Urinary bladder (tissue), 4 donors: ENCODE measurements at places on chromosomes 2 and 18. TPM values are rescaled to one million over a fixed set of nuclear protein-coding genes. Genes with fewer than 3 reads are reported as not detected.

Gene CHST10
- polyA plus RNA-seq = 10.3 TPM

Gene G6PC2
- not detected for polyA plus RNA-seq

Gene TMSB10
- polyA plus RNA-seq = 1,628 TPM

Gene GPR75
- polyA plus RNA-seq = 0.81 TPM

Gene LIMS4
- polyA plus RNA-seq = 2.8 TPM

Gene PCARE
- polyA plus RNA-seq = 0.25 TPM

Gene RIT2
- 0.65 TPM for polyA plus RNA-seq

Gene FER1L5
- 0.01 TPM for polyA plus RNA-seq
